ENCODE measurements at places on chromosomes 5 and 9. TPM values are rescaled to one million over a fixed set of nuclear protein-coding genes. Genes with fewer than 3 reads are reported as not detected.

PIP5KL1 gene
- 1.1 TPM for total RNA-seq

ECM2 gene
- not detected for total RNA-seq

ANKDD1B gene
- 0.22 TPM for total RNA-seq

PDE6A gene
- total RNA-seq, result not detected

RLN1 gene
- total RNA-seq, result 0.70 TPM

SLC31A1 gene
- total RNA-seq, result 16.1 TPM

RNF180 gene
- not detected for total RNA-seq

DNA sequence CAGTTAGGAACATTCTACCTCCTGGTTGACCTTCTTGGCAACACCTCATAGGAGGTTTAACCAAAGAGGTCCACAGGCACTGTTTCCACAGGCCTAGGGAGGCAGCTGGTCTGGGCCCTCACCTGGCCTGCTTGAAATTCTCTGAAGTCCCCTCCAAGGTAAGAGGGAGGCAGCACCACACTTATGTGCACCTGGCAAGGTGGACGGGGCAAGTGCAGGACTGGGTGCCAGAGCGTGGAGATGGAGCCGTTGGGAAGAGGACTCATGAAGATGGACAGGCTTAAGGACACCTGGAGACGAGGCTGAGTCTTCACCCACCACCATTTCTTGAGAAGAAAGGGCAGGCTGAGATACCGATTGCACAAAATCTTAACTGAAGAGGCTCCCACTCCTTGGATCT lies 6.6 kb upstream of the BARHL1 start:
- peaks cover 51% of the 10 kb centered on the region for H3K27me3 ChIP-seq
- no peak overlapping the region for H3K27ac ChIP-seq
- DNase-seq, result no peak
- H3K4me1 ChIP-seq, result no peaks in the 10 kb centered on the region

DNA sequence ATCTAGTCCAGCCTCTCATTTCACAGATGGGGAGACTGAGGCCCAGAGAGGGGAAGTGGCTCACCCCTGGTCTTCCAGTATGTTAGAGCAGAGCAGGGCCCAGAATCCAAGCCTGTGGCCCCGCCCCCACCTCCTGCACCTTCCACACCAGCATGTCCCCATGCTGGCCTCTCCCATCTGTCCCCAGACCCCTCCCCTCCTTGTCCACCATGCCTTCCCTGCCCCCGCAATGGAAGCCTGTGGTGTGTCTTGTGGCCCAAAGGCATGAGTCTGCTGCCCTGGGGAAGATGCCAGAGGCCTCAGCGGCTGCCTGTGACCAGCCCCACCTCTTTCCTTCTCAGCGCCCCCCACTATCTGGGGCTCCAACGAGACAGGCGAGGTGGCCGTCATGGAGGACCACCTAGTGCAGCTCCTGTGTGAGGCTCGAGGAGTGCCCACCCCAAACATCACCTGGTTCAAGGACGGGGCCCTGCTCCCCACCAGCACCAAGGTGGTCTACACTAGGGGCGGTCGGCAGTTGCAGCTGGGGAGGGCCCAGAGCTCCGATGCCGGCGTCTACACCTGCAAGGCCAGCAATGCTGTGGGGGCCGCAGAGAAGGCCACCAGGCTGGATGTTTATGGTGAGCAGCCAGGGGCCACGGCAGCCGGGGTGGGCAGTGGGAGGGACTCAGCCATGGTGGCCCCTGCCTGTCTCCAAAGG lies 87.2 kb downstream of the HMCN2 start:
- H3K36me3 ChIP-seq, result no peaks in the 10 kb centered on the region
- H3K4me1 ChIP-seq, result no peaks in the 10 kb centered on the region

GRCh38 chr5:122035913-122036312 lies 42.1 kb downstream of the LOX start:
- DNase-seq, result no peak
- no peaks in the 10 kb centered on the region for H3K27me3 ChIP-seq
- no peaks in the 10 kb centered on the region for H3K4me1 ChIP-seq
- H3K36me3 ChIP-seq, result peaks cover 2% of the 10 kb centered on the region

DNA sequence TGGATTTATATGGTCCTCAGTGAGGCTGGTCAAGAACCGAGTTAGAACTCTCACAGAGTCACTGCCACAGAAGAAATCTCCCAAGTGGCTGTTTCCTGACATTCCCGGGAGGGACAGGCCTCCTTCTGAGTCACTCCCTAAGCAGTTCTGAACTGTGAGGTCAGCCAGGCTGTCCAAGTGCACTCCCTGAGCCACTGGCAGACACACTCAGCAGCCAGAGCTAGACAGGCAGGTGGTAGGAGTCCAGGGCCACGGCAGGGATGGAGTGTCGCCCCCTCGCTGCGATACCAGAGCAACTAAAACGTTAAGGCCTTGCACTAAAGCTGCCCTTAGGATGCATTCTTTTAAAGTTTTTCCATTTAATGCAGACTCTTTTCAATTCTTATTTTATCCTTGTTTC lies 3.4 kb downstream of the IL4 start:
- no peaks in the 10 kb centered on the region for H3K27me3 ChIP-seq
- H3K27ac ChIP-seq, result no peak overlapping the region
- H3K4me1 ChIP-seq, result peaks cover 41% of the 10 kb centered on the region
- no peak overlapping the region for H3K4me3 ChIP-seq
- no peak for DNase-seq

GRCh38 chr5:157592594-157592993 lies 17.0 kb upstream of the ADAM19 start:
- peaks cover 70% of the 10 kb centered on the region for H3K4me1 ChIP-seq
- H3K4me3 ChIP-seq, result peak overlapping the region; percentile 48
- H3K27me3 ChIP-seq, result no peaks in the 10 kb centered on the region
- peaks cover 8% of the 10 kb centered on the region for H3K36me3 ChIP-seq
- no peak for DNase-seq

GRCh38 chr5:43000111-43000840 lies 39.8 kb downstream of the ANXA2R start:
- peaks cover 3% of the 10 kb centered on the region for H3K36me3 ChIP-seq
- H3K27ac ChIP-seq, result no peak overlapping the region
- H3K4me1 ChIP-seq, result peaks cover 17% of the 10 kb centered on the region
- peaks cover 8% of the 10 kb centered on the region for H3K27me3 ChIP-seq
- H3K4me3 ChIP-seq, result no peak overlapping the region

- H3K4me1 ChIP-seq, result no peaks in the 10 kb centered on the region
- DNase-seq, result no peak
- no peak overlapping the region for H3K27ac ChIP-seq
- no peaks in the 10 kb centered on the region for H3K36me3 ChIP-seq
These were observed 277.9 kb downstream of the GAS1 start for GRCh38 chr9:86669422-86669821.

GRCh38 chr9:4987961-4988421 lies 2.9 kb downstream of the JAK2 start:
- DNase-seq, result peak; percentile 52
- H3K27ac ChIP-seq, result no peak overlapping the region
- no peak overlapping the region for H3K4me3 ChIP-seq
- peaks cover 27% of the 10 kb centered on the region for H3K4me1 ChIP-seq

DNA sequence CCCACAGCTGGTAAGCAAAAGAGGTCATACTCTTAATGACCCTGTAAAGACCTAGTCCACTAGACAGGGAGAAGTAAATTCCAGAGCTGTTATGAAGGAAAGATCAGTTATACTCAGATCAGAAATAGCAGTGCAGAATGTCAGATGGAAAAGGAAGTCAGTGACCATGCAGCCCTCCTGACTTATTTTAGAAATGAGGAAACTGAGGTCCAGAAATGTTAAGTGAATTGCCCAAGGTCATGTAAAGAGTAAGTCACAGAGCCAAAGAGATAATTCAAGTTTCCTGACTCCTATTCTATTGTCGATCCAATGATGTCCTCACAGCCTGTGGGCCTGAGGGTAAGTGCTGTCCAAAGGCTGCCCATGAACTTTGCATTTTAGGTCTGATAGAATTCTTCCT lies 214.9 kb upstream of the IL12B start:
- no peak overlapping the region for H3K4me3 ChIP-seq
- H3K27ac ChIP-seq, result no peak overlapping the region
- no peak for DNase-seq
- peaks cover 25% of the 10 kb centered on the region for H3K27me3 ChIP-seq

DNA sequence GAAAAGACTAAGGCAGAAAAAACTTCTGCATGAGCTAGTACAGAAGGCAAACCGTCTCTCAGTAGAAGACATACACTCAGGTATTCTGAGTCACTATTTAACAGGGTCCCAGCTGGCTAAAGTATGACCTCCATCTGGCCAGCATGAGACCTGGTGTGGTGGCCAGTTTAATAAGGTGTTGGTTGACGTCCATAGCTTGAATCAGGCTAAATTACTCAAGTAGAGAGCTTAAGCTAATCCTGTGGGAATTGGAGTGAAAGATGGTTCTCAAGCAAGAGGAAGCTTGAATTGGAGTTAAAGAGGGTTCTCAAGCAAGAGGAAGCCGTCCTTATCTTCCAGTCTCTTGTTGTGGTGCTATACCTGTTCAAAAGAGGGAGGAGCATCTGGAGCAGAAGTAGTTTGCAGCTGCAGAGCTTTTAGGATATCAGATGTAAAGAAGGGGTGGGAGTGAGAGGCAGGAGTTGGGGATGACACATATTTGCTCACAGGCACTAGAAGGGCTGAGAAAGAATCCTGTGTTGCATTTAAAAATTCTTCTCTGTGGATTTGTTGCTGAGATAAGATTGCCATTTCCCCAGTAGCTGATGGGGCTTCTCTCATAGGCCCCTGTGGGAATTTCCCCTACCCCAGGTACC lies 136.1 kb upstream of the RUSC2 start:
- H3K27ac ChIP-seq, result no peak overlapping the region
- no peaks in the 10 kb centered on the region for H3K36me3 ChIP-seq
- H3K27me3 ChIP-seq, result peaks cover 4% of the 10 kb centered on the region
- DNase-seq, result no peak

- H3K27ac ChIP-seq, result no peak overlapping the region
- no peak overlapping the region for H3K4me3 ChIP-seq
- DNase-seq, result no peak
- no peaks in the 10 kb centered on the region for H3K27me3 ChIP-seq
These were observed 91.9 kb downstream of the CAMSAP1 start for GRCh38 chr9:135815413-135815812.

DNA sequence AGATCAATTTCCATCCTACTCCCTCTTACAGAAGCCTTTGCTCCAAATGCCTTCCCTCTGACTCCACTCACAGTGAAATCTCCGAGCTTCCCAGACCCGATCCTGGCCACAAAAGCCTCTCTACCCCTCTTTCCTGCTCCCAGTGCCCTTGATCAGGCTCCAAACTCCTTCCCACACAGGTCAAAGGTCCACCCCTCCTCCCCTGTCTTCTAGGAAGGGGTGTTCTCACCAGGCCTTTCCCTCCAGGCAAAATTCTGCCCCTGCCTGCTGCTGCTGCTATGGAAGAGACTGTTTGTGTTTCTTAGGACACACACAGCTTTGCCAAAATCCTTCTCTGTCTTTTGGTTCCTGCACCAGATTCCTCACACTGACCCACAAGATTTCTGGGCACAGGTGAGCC lies 85.8 kb upstream of the ALDH1A1 start:
- H3K4me3 ChIP-seq, result no peak overlapping the region
- H3K27me3 ChIP-seq, result peaks cover 16% of the 10 kb centered on the region
- DNase-seq, result no peak

GRCh38 chr9:34572092-34572491 lies 17.4 kb downstream of the CNTFR start:
- no peaks in the 10 kb centered on the region for H3K4me1 ChIP-seq
- no peak overlapping the region for H3K27ac ChIP-seq
- H3K4me3 ChIP-seq, result no peak overlapping the region
- no peak for DNase-seq

GRCh38 chr5:159548517-159548916 lies 218.2 kb upstream of the IL12B start:
- H3K4me3 ChIP-seq, result no peak overlapping the region
- H3K36me3 ChIP-seq, result peaks cover 2% of the 10 kb centered on the region

- no peak within 1 kb of the TSS for H3K4me3 ChIP-seq
- H3K27me3 ChIP-seq, result peaks cover 5% of the 10 kb centered on the region
- no peaks in the 10 kb centered on the region for H3K36me3 ChIP-seq
- DNase-seq, result no peak
- H3K27ac ChIP-seq, result no peak within 1 kb of the TSS
- no peaks in the 10 kb centered on the region for H3K4me1 ChIP-seq
These were observed at the start of gene PCDHB10 for GRCh38 chr5:141192110-141192725. PCDHB10 (plus strand) TSS chr5:141192353; CDS start chr5:141192553, 200 bp downstream.

DNA sequence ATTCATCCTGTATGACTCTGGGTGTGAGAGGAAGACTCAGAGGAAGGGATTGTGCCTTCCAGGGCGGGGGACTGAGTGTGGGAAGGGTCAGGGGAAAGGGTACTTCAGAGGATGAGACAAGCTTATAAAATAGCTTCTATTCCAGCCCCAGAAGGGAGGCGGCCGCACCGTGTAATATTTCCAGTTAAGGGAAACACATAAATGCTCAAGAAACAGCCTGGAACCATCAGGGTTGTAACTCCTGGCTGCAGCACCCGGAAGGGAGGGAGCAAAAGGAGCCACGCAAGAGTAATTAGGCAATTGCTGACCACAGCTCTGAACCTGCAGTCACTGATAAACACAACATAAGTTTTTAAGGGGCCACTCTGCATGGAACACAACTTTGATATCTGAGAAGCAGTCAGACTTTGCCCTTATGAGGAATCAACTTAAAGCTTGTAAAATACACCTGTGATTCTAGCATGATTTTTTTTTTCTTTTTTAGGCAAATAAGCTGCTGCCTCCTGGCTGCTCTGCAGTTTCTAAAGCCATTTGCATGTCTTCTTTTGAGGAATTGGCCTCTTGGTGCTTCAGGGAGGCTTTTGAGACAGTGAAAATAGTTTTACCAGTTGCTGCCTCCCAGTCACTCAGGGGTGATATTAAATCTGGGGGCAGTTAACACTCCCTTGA lies 382.7 kb downstream of the ENC1 start:
- no peak overlapping the region for H3K27ac ChIP-seq
- H3K36me3 ChIP-seq, result no peaks in the 10 kb centered on the region
- no peak for DNase-seq
- H3K4me3 ChIP-seq, result no peak overlapping the region

- peaks cover 29% of the 10 kb centered on the region for H3K4me1 ChIP-seq
- H3K27me3 ChIP-seq, result no peaks in the 10 kb centered on the region
These were observed 823 bp downstream of the ST6GALNAC6 start for GRCh38 chr9:127898433-127899127.

DNA sequence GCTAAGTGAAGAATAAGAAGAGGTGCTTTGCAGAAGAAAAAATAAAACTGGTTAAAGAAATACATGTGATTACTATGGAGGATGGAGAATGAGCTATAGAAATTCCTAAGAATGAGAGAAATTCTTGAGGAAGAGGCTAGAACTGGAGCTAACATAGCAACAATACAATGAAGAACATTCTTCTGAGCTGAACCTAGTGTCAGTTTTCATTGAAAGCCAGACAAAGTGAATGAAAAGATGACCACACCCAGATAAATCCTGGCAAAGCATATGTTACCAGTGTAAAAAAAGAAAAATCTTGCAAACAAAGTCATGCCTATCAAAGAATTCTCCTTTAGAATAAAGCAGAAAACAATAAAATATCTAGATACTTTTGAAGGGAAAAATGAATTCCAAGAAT lies 39.6 kb downstream of the SGCD start:
- no peaks in the 10 kb centered on the region for H3K36me3 ChIP-seq
- H3K4me1 ChIP-seq, result no peaks in the 10 kb centered on the region
- no peak overlapping the region for H3K27ac ChIP-seq
- H3K27me3 ChIP-seq, result peaks cover 3% of the 10 kb centered on the region
- H3K4me3 ChIP-seq, result no peak overlapping the region

GRCh38 chr9:17760250-17760649 lies 181.4 kb downstream of the SH3GL2 start:
- no peaks in the 10 kb centered on the region for H3K27me3 ChIP-seq
- no peak overlapping the region for H3K27ac ChIP-seq
- no peaks in the 10 kb centered on the region for H3K36me3 ChIP-seq
- H3K4me1 ChIP-seq, result no peaks in the 10 kb centered on the region
